ENCODE measurements at places on chromosomes 3 and 15. TPM values are rescaled to one million over a fixed set of nuclear protein-coding genes. Genes with fewer than 3 reads are reported as not detected.

Gene FBXW12
- total RNA-seq = not detected

DNA sequence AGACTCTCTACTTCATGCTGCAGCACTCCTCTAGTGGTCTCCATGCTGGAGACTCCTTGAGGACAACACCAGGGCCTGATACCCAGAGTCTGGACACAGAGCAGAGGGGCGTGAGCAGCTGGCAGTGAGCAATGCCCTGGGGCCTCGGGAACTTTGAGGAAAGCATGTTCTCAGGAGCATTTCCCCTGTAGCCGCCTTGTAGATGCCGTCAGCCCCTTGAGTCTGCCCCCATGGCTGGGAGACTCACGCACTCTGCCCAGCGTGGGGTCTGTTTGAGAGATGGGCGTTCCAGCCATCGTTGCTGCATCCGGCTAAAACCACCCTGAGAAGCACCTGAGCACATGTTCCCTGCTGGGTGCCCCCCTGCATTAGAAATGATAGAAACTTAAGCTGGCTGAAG, 56.8 kb downstream of the PLXNA1 start:
- peaks cover 24% of the 10 kb centered on the region for H3K27me3 ChIP-seq
- peaks cover 6% of the 10 kb centered on the region for H3K4me1 ChIP-seq
- no peak overlapping the region for H3K27ac ChIP-seq
- no peak overlapping the region for H3K4me3 ChIP-seq

DNA sequence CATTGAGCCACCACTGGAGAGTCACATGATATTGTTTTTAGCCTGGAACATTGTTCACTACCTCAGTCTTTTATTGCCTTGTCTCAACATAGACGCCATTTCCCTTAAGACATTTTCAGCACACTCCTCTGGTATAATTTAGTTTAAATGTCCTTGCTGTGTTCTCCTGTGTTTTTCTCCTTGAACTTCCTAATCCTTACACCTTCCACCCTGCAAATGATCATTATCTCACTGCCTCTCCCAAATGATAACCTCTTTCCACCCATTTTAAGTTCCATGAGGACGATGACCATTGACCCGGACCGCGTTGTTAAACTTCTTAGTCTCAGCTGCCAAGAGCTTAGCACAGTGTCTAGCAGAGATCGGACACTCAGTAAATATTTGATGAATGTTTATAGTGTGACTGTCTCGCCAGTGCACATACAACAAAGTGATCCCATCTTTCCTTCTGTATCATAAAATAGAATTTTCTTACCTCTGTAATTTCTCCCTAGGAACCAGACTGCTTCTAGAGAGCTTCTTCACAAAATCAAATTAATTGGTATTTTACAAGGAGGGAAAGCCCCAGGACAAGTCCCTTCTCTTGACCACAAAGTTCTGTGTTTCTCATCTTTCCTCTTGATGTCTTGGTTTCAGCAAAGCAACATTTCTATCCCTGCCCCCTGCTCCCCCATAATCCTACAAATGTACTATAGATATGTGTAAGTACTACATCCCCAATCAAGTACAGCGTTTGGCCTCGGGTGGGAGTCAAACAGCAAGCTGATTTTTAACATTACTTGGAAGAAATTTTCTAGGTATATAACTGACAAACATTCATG, 429.6 kb downstream of the LPP start:
- no peaks in the 10 kb centered on the region for H3K27me3 ChIP-seq
- H3K36me3 ChIP-seq = no peaks in the 10 kb centered on the region
- DNase-seq = no peak
- H3K4me1 ChIP-seq = peaks cover 79% of the 10 kb centered on the region

GRCh38 chr3:69868841-69869420, 129.7 kb downstream of the MITF start:
- H3K27ac ChIP-seq = no peak overlapping the region
- H3K4me3 ChIP-seq = no peak overlapping the region
- DNase-seq = no peak
- peaks cover 90% of the 10 kb centered on the region for H3K4me1 ChIP-seq
- H3K27me3 ChIP-seq = no peaks in the 10 kb centered on the region

GRCh38 chr3:18681818-18682345, 256.7 kb upstream of the SATB1 start:
- H3K4me1 ChIP-seq = no peaks in the 10 kb centered on the region
- no peak for DNase-seq
- H3K4me3 ChIP-seq = no peak overlapping the region
- no peaks in the 10 kb centered on the region for H3K36me3 ChIP-seq
- no peaks in the 10 kb centered on the region for H3K27me3 ChIP-seq
- H3K27ac ChIP-seq = no peak overlapping the region

- DNase-seq = no peak
- H3K36me3 ChIP-seq = no peaks in the 10 kb centered on the region
- H3K4me3 ChIP-seq = no peak overlapping the region
- H3K27ac ChIP-seq = no peak overlapping the region
- H3K4me1 ChIP-seq = no peaks in the 10 kb centered on the region
Observed at GRCh38 chr3:50388016-50388719, 28.8 kb upstream of the TMEM115 start.

DNA sequence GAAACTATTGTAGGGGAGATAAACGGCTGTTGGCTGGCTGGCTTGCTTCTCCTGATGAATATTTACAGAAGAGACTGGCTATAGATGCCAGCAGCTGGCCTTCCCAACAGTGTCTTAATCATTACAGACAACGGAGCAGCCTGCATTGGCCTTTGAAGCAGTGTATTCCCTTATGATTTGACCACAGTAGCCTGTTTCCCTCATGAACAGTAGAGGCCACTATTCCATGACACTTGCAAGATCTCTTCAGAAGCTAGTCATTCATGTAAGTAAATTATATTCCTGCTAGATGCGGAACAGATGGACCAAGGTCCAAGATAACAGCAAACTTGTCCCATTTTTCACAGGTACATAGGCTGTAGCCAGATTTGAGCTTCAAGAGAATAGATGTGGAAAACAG, 47.3 kb downstream of the TMCO5A start:
- H3K4me3 ChIP-seq = no peak overlapping the region
- H3K27me3 ChIP-seq = no peaks in the 10 kb centered on the region
- H3K36me3 ChIP-seq = no peaks in the 10 kb centered on the region
- H3K27ac ChIP-seq = no peak overlapping the region
- DNase-seq = no peak

Gene POLG
- 43.4 TPM for total RNA-seq

- H3K4me3 ChIP-seq = no peak overlapping the region
- no peaks in the 10 kb centered on the region for H3K36me3 ChIP-seq
- H3K27me3 ChIP-seq = no peaks in the 10 kb centered on the region
- no peak overlapping the region for H3K27ac ChIP-seq
- no peak for DNase-seq
Observed at GRCh38 chr15:57823325-57823882, 116.9 kb downstream of the POLR2M start.

DNA sequence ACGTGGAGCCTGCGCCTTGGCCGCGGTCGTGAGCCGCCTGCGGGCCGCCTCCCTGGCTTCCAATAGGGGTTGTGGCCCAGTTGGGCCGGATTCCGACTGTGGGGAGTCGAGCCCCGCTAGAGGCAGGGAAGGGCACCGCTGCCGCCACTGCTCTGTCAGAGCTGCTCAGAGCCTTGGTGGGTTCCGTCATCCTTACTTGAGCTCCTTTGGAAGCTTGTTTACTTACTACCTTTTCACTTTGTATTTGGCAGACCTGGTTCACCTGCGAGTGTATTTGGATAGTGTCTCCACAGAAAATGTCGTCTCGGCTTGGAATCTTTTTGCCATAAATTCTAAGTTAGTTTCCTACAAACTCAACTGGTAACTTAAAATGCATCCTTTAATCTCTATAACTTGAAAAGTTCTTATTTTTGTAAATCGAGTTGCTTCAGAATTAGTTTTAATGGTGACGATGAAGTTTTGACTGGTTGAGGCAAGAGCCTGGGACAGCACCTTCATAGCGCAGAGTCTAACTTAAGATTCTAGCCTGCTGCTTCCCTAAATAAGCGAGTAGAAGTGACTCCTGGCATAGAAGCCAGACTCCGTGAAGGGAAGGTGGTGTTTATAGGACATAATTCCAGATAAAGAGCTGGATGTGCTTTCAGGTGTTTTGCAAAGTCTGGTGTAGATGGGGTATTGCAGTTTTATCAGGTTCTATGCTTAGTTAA, 800 bp downstream of the DAG1 start:
- H3K4me3 ChIP-seq = peak overlapping the region; percentile 76
- no peaks in the 10 kb centered on the region for H3K4me1 ChIP-seq
- no peaks in the 10 kb centered on the region for H3K36me3 ChIP-seq

GRCh38 chr15:25401501-25401900, 37.3 kb downstream of the UBE3A start:
- H3K4me3 ChIP-seq = no peak overlapping the region
- H3K27me3 ChIP-seq = no peaks in the 10 kb centered on the region
- H3K36me3 ChIP-seq = peaks cover 35% of the 10 kb centered on the region
- H3K4me1 ChIP-seq = peaks cover 5% of the 10 kb centered on the region
- no peak for DNase-seq
- H3K27ac ChIP-seq = no peak overlapping the region

GRCh38 chr3:48435774-48436476, 4.0 kb downstream of the CCDC51 start:
- H3K27ac ChIP-seq = peak overlapping the region; percentile 68
- H3K27me3 ChIP-seq = no peaks in the 10 kb centered on the region
- no peak overlapping the region for H3K4me3 ChIP-seq
- no peaks in the 10 kb centered on the region for H3K36me3 ChIP-seq
- H3K4me1 ChIP-seq = peaks cover 27% of the 10 kb centered on the region
- DNase-seq = peak; percentile 94

Gene ZNF80
- total RNA-seq = not detected

DNA sequence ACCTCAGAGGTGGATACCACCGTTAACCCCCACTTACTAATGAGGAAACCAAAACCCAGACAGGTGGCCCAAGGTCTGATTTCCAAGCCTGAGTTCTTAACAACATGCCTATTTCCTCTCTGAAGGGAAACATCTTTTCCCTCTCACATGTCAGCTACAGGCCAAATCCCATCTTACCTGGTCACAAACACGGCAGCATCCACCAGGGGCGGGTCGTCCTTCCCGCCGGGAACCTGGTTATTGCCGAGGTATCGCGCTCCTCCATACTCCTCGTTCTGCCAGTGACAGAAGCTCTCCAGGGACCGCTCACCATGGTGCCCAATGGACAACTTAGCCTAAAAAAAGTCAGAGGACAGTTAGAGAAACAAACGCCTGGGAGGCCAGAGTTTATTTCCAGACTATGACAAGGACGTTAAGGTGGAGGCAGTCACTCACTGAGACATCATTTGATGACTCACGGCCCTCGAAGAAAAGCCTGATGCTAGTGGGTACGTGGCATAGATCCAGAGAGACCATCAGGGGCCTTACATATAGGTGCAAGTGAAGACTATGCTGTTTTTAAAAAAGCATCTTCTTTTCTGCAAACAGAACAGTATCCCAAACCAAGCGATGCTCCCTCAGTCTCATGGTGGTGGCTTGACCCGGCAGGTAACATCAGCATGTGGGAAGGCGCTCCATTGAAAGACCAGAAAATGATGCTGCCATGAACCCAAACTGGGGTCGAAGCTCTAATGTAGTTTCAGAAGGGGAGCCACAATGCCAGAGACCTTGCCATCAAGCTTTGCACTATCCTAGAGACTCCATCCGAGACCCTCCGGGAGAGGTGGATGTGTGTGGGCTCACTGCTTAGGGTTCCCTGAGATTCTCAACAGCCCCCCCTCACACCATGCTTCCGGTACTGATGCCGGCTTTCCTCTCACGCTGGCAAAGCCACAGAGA, 80.2 kb downstream of the ADAMTS17 start:
- H3K36me3 ChIP-seq = no peaks in the 10 kb centered on the region
- H3K27ac ChIP-seq = no peak overlapping the region
- DNase-seq = no peak

GRCh38 chr15:93072011-93072410, 17.0 kb downstream of the RGMA start:
- peak overlapping the region; percentile 92 for H3K4me3 ChIP-seq
- peaks cover 63% of the 10 kb centered on the region for H3K4me1 ChIP-seq
- no peak for DNase-seq

- no peak overlapping the region for H3K4me3 ChIP-seq
- DNase-seq = no peak
- H3K27me3 ChIP-seq = no peaks in the 10 kb centered on the region
- H3K36me3 ChIP-seq = no peaks in the 10 kb centered on the region
- H3K27ac ChIP-seq = no peak overlapping the region
Observed at GRCh38 chr3:170560717-170561382, 25.0 kb downstream of the SLC7A14 start.

Gene GP9
- not detected for total RNA-seq

Gene KCNMB2
- 3.2 TPM for total RNA-seq

- H3K4me1 ChIP-seq = peaks cover 57% of the 10 kb centered on the region
- no peaks in the 10 kb centered on the region for H3K36me3 ChIP-seq
- H3K27ac ChIP-seq = no peak overlapping the region
- H3K4me3 ChIP-seq = no peak overlapping the region
- no peak for DNase-seq
Observed at GRCh38 chr3:172094621-172095557, 55.5 kb downstream of the FNDC3B start.

DNA sequence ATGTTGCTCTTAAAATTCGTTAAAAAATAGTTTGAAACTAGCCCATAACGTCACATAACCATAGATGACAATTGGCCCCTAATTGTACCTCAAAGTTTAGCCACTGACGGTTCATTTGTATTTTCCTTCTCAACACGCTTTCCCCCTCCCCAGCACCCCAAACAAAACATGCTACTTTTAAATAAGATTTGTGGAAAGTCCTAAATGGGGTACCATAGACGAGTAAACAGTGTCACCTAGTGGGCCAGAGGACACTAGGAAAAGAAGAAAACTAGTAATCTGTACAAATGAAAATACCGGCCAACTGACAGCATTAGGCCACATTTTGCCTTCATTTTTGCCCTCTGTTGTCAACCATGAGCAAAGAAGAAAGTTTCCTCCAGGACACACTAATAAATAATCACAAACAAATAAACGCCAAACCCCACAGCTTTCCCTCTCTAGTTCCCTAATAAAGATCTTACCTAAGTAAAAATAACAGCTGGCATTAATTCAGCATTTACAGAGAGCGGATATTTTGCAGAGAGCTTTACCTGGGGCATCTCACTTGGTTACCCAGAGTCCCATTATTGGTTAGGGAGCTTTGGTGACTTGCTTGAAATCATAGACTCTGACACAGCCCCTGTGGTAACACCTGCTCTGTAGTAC, 175.1 kb upstream of the ATP11B start:
- H3K4me3 ChIP-seq = no peak overlapping the region
- no peak for DNase-seq
- no peak overlapping the region for H3K27ac ChIP-seq
- H3K36me3 ChIP-seq = no peaks in the 10 kb centered on the region
- H3K4me1 ChIP-seq = no peaks in the 10 kb centered on the region

DNA sequence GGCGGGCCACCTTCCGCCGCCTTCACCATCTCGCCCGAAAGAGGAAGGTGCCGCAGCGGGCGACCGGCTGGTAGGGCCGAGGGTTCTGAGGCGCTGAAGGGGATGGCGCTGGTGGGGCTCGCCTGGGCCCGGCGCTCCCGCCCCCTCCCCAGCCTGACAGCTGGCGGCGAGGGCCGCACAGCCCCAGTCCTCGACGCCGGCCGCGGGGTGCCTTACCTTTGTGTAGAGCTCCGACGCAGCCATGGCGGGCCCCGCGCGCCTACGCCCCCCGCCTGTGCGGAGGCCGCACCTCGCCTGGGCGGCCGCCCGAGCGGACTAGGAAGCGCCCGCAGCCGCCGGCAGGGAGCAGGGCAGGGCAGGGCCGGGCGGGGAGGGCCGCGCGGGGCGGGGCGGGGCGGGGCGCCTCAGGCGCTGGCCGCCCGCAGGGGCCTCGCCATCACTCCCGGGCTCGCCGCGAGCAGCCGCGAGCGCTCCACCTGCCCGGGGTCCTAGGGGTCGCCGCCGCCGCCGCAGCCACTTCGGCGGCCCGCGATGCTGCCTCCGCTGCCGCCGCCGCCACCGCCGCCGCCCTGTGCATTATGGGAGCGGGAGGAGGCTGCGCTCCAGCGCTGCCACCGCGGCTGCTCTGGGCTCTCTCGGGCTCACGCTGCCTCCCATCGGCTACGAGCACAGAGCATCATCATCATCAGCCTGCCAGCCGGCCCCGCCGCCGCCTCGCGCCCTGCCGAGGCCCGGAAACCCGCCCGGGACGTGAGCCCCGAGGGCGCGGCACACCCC, at the start of gene MYO5A:
MYO5A (minus strand) TSS at position 317 of the 777 bp plus-strand sequence; CDS start at position 243, 74 bp downstream.
- no peaks in the 10 kb centered on the region for H3K4me1 ChIP-seq
- peak within 1 kb of the TSS; percentile 88 for H3K27ac ChIP-seq
